Activated CD4-positive, alpha-beta T cell treated with anti-CD3 and anti-CD28 coated beads, Interleukin-2, amount 10 ng/mL, durations not matched to agents 7 days and 5 days (primary cell): ENCODE measurements at places on chromosomes 6 and 20. TPM values are rescaled to one million over a fixed set of nuclear protein-coding genes. Genes with fewer than 3 reads are reported as not detected.

GRCh38 chr6:106612671-106613416 is 16.5 kb downstream of the RTN4IP1 start:
- H3K36me3 ChIP-seq, result peaks cover 26% of the 10 kb centered on the region
- H3K27me3 ChIP-seq, result no peaks in the 10 kb centered on the region
- H3K4me1 ChIP-seq, result peaks cover 35% of the 10 kb centered on the region
- DNase-seq, result no peak
- H3K27ac ChIP-seq, result peak overlapping the region; percentile 37

DNA sequence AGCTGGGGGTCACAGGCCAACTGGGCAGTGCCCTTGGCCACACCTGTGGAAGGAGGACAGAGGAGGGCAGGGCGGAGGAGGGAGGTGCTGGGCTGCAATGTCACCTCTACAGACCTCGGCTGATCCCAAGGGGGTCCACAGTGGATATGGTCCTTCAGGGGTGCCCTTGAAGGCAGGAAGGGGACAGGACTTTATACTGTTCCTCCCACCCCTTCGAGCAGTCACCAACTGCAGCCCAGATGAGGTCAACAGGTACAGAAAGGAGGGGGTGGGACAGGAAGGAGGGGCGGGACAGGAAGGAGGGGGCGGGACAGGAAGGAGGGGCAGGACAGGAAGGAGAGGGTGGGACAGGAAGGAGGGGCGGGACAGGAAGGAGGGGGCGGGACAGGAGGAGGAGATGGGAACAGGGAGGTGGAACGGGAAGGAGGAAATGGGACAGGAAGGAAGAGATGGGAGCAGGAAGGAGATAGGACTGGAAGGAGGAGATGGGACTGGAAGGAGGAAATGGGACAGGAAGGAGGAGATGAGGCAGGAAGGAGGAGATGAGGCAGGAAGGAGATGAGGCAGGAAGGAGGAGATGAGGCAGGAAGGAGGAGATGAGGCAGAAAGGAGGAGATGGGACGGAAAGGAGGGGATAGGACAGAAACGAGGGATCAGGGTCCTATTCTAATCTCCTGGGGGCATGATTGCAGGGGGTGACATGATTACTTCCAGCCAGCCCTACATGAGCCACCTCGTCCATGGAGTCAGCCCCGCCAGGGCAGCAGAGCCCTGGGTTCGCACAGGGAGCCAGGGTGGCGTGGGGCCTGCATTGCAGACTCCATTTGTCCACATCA is 19.4 kb upstream of the MRGBP start:
- H3K27ac ChIP-seq, result peak overlapping the region; percentile 93
- peaks cover 48% of the 10 kb centered on the region for H3K4me1 ChIP-seq
- peaks cover 1% of the 10 kb centered on the region for H3K27me3 ChIP-seq
- H3K36me3 ChIP-seq, result no peaks in the 10 kb centered on the region
- DNase-seq, result peak; percentile 82

DNA sequence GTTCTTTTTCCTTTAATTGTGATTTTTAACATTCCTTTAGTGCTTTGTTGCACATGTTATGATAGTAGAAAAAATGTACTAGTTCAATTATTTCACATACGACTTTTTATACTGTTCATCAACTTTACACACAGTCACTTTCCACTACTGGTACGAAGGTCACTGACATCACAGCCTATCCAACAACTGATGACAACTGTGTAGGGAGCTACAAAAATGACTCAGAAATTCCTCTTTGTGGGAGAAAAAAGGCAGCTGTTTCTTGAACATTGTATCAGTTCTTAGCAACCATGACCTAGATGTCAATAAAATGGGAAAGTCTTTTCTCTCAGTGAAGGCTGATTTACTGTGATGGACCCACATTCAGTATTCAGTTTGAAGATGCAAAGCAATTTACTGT is 7.0 kb upstream of the ID4 start:
- no peak for DNase-seq
- no peaks in the 10 kb centered on the region for H3K36me3 ChIP-seq
- peaks cover 13% of the 10 kb centered on the region for H3K27me3 ChIP-seq
- H3K27ac ChIP-seq, result no peak overlapping the region

Gene SLC17A1
- not detected for total RNA-seq

GRCh38 chr6:126548300-126548699 is 208.4 kb downstream of the CENPW start:
- no peaks in the 10 kb centered on the region for H3K27me3 ChIP-seq
- no peak overlapping the region for H3K4me3 ChIP-seq
- H3K4me1 ChIP-seq, result no peaks in the 10 kb centered on the region
- H3K36me3 ChIP-seq, result no peaks in the 10 kb centered on the region

DNA sequence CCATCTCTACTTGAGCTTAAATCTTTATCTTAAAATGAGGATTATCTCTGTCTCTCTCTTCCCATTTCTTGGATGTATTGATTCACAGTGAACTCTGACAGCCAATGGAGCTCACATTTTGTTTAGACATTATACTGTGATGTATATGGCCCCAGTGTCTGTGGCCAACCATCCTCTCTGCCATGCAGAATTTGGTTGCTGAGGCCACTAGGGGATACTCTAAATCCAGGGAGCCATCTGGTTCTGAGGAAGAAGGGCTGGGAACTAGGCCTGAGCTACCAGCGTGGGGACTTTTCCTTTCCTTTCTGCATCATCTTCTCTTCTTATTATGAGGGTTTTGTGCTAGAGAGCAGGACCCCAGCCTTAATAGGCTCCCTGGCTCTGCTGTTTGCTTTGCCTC is 59.1 kb upstream of the RIPOR2 start:
- H3K27me3 ChIP-seq, result no peaks in the 10 kb centered on the region
- peaks cover 71% of the 10 kb centered on the region for H3K4me1 ChIP-seq
- H3K4me3 ChIP-seq, result no peak overlapping the region
- no peak overlapping the region for H3K27ac ChIP-seq
- peaks cover 48% of the 10 kb centered on the region for H3K36me3 ChIP-seq

GRCh38 chr20:61130156-61130555 is 121.9 kb upstream of the CDH4 start:
- no peak overlapping the region for H3K4me3 ChIP-seq
- DNase-seq, result no peak
- no peaks in the 10 kb centered on the region for H3K36me3 ChIP-seq
- no peaks in the 10 kb centered on the region for H3K4me1 ChIP-seq
- no peaks in the 10 kb centered on the region for H3K27me3 ChIP-seq
- H3K27ac ChIP-seq, result no peak overlapping the region

DNA sequence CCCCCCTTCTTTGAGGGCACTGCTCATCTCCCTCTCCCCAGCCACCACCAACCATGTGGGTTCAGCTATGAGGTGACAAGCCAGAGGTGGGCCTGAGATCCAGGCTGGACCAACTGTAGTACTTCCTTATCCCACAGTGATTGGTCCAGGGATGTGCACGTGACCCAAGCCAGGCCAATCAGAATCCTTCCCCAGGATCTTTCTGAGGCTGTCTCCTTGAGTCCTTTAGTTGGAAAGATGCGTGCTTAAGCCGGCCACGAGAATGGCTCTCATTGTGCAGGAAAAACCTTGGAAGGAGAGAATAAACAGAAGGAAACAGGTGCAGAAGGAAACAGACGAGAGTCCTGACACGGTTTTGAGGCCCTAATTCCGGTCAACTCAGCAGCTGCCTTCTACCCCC is 39.2 kb downstream of the ZC3H12D start:
- H3K36me3 ChIP-seq, result peaks cover 8% of the 10 kb centered on the region
- no peaks in the 10 kb centered on the region for H3K27me3 ChIP-seq
- H3K27ac ChIP-seq, result no peak overlapping the region
- no peaks in the 10 kb centered on the region for H3K4me1 ChIP-seq
- no peak for DNase-seq

- DNase-seq, result no peak
- no peak overlapping the region for H3K4me3 ChIP-seq
- no peaks in the 10 kb centered on the region for H3K4me1 ChIP-seq
- no peaks in the 10 kb centered on the region for H3K36me3 ChIP-seq
- peaks cover 42% of the 10 kb centered on the region for H3K27me3 ChIP-seq
Measured at GRCh38 chr6:38805127-38805655, 90.1 kb downstream of the DNAH8 start.

Gene CARMIL1
- total RNA-seq, result 5.4 TPM

Gene CCR6
- total RNA-seq, result 6.7 TPM

DNA sequence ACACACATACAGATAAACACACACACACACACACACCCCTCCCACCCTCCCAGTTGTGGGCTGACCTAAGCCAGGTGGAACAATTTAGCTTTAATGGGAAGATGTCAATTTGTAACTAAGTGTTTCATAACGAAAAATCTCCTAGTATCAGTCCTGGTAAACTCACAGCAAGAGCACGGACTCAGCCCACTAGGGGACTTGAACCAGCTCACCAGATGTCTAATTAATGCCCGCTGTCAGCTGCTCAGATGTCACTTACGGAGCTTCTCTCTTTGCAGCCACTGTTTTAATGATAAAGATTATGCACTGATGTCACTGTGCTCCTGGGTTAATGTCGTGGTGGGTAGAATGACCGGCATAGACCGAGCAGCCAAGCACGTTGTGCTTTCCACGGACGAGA is 116.6 kb upstream of the INSM1 start:
- no peaks in the 10 kb centered on the region for H3K4me1 ChIP-seq
- H3K36me3 ChIP-seq, result no peaks in the 10 kb centered on the region
- H3K27ac ChIP-seq, result no peak overlapping the region
- H3K4me3 ChIP-seq, result no peak overlapping the region
- no peaks in the 10 kb centered on the region for H3K27me3 ChIP-seq

DNA sequence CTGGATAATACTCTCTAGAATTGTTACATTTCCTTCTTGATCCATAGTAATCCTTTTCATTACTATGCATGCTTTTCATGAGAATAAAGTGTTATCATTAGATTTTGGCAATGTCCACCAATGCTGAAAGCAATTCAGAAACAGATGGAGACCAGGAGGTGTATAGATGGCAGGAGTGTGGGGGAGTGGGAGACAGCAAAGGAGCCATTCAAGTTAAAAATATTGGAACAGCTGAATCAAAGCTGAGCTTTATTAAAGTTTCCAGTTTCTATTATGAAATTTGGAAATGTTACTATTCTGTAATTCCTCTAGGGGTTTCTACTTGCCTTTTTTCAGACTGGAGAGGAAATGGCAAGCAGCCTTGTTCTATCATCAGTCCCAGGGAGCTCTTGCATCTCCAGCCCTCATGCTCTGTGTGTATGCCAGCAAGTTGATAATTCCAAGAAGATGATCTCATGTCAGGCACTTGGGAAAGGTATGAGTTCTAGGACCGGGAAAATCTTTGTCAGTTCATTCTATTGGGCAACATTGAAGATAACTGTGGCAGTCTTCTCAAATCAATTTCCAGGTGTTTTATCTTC is 228.0 kb downstream of the CD109 start:
- H3K36me3 ChIP-seq, result no peaks in the 10 kb centered on the region
- no peak for DNase-seq
- H3K4me3 ChIP-seq, result no peak overlapping the region
- no peak overlapping the region for H3K27ac ChIP-seq
- H3K27me3 ChIP-seq, result no peaks in the 10 kb centered on the region

GRCh38 chr6:143605906-143606521 is 71.8 kb upstream of the PHACTR2 start:
- no peak overlapping the region for H3K4me3 ChIP-seq
- no peaks in the 10 kb centered on the region for H3K36me3 ChIP-seq
- no peak for DNase-seq

Gene CDSN
- not detected for total RNA-seq

GRCh38 chr6:120392941-120393340 is 941.3 kb downstream of the TBC1D32 start:
- H3K4me1 ChIP-seq, result no peaks in the 10 kb centered on the region
- no peak overlapping the region for H3K4me3 ChIP-seq
- no peaks in the 10 kb centered on the region for H3K27me3 ChIP-seq

- peak overlapping the region; percentile 69 for H3K27ac ChIP-seq
- H3K27me3 ChIP-seq, result no peaks in the 10 kb centered on the region
- H3K36me3 ChIP-seq, result peaks cover 35% of the 10 kb centered on the region
- peaks cover 2% of the 10 kb centered on the region for H3K4me1 ChIP-seq
Measured at GRCh38 chr6:111662794-111663593, 57.3 kb upstream of the TRAF3IP2 start.
